ENCODE measurements at places on chromosomes 12 and 14.

DNA sequence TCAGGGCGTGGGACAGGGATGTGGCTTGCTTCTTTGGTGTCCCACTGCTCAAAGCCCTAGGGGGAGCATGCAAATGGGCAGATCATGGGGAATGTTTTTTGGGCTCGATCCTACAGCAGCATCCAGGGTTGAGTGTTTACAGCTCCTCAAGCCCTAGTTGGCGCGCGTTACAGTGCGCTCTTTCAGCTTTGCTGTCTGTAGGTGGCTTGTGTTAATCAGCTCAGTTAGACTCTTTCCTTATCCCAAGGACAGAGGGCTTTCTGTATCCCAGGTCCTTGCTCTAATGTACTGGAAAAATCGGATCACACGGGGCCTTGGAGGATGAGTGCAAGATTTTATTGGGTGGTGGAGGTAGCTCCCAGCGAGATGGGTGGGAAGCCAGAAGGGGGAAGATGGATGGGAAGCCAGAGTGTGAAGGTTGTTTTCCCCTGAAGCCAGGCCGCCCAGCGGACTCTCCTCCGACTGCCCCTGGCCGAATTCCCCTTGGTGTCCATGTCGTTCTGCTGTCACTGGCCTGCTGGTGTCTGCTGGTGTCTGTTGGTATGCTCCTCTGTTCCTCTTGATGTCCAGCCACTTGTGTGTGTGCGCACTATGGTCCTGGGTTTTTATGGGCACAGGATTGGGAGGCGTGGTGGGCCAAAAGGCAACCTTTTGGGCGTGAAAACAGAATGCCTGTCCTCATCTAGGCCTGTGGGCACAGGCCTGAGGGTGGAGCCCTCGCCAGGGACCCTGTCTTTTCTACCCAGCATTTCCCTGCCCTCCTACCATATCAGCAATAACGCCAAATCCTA, 10.7 kb upstream of the TXNRD1 start:
- DNase-seq, result peak; percentile 12

DNA sequence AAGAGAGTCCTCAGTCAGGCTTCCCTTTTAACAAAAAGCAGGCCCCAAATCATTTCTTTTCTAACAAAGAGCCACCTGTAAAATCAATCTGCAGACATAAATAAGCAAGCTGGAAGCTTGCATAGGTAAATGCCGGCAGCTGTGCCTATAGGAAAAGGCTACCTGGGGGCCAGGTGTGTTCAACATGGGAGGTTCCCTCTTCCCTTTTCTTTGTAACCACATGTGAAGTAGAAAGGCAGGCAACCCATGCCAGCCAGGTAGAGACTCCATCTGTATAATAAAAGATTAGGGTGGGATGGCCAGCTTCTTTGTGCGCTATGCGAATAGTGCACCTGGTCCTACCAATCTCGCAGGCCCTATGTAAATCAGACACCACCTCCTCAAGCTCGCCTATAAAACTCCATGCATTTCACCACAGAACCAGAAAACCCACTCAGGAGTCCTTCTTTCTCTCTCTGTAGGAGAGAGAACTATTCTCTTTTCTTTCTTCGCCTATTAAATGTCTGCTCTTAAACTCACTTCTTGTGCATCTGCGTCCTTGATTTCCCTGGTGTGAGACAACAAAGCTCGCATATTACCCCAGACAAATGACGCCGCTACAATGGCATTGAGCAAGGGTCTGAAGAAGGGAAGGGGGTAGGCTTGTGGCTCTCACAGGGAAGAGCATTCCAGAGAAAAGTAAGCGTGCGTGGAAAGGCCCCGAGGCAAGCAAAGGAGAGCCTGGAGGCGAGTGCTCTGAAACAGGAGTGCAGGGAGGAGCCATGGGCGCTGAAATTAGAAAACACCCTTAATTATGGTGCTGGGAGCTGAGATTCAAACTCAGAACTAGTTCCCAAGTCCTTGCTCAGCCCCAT, 67.2 kb downstream of the TTC9 start:
- DNase-seq, result no peak

- no peak for DNase-seq
These were observed 288.3 kb upstream of the AMIGO2 start for GRCh38 chr12:47367912-47368537.

GRCh38 chr12:48009471-48009870, 5.2 kb upstream of the COL2A1 start:
- no peak for DNase-seq

DNA sequence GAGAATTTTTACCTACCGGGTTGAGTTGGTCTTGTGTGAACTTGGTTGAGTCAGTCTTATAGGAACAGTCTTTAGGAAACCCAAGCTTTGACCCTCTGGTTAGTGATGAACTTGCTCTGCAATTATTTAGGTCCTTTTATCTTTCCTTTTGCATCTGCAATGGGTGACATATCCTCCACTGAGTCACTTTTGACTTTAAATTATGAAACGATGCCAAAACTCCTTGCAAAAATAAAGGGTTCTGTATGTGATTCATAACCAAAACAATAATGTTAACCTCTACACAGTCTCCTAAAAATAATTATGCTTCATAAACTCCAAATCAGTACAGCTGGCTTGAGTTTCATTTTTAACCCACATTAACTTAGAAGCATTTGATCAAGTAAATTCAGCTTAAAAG, 979.4 kb downstream of the GALC start:
- DNase-seq, result no peak

DNA sequence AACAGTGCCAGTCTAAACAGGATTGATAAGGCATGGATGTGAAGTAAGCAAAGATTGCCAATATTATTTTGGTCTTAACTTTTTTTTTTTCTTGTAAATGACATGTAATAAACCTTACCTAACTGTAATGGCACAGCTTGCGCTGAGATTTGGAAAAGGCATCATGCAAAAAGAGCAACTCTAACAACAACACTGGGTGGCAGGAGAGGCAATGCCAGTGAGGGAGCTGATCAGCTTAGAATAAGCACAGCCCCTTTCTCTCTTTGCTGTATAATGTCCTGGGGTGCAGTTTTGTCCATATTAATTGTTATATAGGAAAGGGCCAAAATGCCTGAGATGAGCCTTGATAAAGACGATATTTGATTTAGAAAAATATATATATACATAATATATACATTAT, 1589.7 kb upstream of the FLRT2 start:
- DNase-seq, result peak; percentile 4

- no peak for DNase-seq
These were observed 7.0 kb downstream of the PPP1R12A start for GRCh38 chr12:79927772-79928474.

Measured in foreskin melanocyte (primary cell).